Stimulated activated CD8-positive, alpha-beta memory T cell treated with anti-CD3 and anti-CD28 coated beads, Interleukin-2, amount 100 ng/mL, for 48 hours (primary cell): ENCODE measurements at places on chromosomes 7 and 10.

- DNase-seq, result no peak
Measured at GRCh38 chr10:86419101-86419500, 52.5 kb upstream of the GRID1 start.

- no peak for DNase-seq
Measured at GRCh38 chr7:48786951-48787350, 137.4 kb upstream of the CDC14C start.

GRCh38 chr7:112985377-112985987 is 101.1 kb downstream of the GPR85 start:
- no peak for DNase-seq

DNA sequence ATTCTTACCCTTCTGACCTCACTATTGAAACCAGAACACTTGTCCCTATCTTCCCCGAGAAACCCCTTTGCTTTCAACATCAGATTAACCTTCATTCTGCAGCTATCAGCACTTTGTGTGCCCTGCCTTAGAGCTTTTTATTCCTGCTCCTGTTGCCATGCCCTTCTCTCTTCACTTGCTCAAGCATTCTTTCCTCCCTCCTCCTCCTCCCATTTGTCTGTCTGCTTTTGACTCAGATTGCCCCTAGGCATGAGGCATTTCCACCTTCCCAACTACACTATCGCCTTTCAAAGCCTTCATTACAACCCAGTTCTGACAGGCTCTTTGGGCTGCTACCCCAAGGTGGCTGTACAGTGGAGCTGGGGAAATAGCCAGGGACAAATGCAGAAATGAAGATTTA is 143.3 kb downstream of the SLC25A13 start:
- DNase-seq, result no peak

DNA sequence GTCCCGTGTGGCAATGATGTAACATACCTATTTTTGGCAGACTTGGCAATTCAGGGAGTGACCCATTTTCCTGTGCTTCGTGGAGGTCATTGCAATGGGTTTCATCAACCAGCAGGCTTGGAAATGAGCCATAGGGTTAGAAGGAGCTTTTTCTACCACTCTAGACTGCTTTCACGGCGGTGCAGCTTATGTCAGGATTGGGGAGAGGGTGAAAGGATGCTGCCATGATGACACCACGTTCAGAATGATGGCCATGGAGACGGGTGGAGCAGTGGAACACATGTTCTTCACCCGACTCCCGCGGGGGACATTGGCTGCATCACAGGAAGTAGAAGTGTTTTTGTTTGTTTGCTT is 220.2 kb downstream of the EMX2 start:
- no peak for DNase-seq

DNA sequence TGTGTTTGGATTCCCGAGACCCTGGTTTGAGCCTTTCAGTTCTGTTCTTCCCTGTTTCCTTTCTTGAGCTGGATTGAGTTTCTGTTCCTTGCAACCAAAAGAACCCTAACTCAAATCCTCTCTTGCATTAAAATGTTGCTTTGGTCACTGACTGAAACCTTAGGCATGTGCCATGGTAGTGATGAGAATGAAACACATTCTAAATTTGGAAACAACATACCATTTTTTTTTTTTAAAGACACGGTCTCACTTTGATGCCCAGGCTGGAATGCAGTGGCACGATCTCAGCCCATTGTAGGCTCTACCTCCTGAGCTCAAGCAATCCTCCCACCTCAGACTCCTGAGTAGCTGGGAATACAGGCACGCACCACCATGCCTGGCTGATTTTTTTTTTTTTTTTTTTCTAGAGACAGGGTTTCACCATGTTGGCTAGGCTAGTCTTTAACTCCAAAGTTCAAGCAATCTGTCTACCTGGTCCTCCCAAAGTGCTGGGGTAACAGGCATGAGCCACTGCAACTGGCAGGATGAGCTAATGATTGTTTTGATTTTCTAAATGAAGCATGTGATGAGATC is 8.4 kb downstream of the THAP5 start:
- no peak for DNase-seq

- no peak for DNase-seq
Measured at GRCh38 chr10:75126277-75126676, 14.8 kb downstream of the SAMD8 start.

DNA sequence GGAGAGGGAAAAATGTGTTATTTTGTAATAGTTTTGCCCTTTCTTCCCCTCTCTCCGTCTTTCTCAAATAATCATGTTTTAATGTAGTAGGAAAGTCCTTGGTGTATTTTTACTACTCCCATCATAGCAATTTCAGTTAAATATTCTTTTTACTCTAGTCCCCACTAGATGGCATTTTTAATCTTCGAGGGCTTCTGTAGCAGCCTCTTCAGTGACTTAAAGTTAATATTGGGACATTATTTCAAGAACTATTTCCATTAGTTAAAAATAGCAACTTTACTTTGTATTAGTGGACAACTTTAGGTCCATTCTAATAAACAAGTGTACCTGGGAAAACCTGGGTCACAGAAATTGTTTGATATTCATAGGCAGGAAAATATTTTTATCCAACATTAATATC is 23.0 kb downstream of the EDRF1 start:
- DNase-seq, result no peak

DNA sequence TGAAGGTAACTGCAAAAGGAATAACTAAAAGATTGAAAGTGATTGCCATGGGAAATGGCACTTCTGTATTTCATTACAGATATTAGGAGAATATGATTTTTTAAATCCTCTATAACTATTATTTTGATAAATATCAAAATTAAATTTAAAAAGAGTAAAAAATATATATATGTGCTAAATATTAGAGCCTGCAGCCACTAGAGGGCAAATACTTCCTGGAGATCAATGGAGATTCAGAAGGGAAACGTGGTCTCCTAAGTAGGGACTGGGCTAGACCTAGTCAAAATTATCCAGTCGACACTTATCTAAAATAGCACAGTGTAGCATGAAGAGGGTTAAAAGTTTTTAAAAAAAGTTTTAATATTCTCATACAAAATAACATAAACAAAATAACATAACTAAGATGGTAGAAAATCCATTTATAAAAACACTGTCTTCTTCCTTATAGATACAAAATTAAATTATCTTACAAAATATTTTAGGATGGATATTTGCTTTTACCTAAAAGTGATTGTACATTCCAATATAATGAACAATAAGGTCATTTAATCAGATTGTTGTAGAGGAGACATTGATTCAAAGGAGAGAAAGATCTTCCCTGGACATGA is 434.3 kb downstream of the MDFIC start:
- DNase-seq, result no peak

DNA sequence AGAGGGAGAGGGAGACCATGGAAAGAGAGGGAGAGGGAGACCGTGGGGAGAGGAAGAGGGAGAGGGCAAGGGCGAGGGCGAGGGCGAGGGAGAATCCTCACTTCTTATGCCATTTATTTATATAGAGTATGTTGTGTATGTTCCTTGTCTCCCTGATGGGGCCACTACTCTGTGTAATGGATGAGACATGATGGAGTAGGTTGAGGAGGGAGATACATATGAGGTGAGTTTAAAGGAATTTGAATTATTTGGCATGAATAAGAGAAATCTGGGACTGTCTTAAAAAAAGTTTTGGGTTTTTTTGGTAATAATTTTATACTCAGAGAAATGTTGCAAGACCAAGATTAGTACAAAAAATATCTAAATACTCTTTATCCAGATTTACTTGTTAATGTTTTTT is 20.1 kb downstream of the CCSER2 start:
- DNase-seq, result no peak

DNA sequence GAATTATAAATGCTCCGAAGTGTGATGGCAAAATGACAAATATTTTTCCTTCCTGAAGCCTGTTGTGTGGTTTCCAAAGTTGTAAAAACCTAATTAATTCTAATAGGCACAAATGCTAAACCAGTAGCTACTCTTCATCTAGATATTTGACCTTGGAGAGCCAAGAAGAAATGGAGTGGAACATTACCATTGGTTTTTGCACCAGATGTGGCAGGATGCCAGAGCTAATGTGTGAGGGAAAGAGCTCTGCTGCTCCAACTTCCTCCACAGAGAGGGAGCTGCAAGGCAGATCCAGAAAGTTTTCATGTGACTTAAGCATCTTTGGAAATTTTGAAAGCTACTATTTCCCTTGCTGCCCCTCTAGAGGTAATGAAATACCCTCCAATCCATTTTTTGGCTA is 65.1 kb upstream of the HPS1 start:
- DNase-seq, result no peak

GRCh38 chr7:106247841-106248240 is 36.9 kb downstream of the NAMPT start:
- no peak for DNase-seq

DNA sequence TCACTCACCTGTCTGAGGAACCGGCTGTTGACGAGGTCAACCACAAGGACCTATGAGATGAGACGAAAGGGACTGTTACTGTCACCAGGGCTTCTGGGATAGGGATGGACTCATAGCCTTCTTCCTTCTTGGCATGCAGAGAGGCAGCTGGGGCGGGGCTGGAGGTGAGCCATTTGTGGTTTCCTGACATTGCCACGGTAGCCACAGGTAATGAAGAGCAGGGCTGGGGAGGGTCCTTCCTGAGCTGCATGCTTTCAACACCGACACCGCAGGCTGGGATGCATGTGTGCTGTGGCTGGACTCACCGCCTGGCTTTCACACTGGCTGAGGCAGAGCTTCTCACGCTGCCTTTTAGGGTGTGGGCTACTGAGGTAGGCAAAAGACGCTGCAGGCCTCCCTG is 46.4 kb upstream of the MKRN1 start:
- DNase-seq, result peak; percentile 4

GRCh38 chr10:51034769-51035168 is 39.5 kb upstream of the PRKG1 start:
- no peak for DNase-seq

DNA sequence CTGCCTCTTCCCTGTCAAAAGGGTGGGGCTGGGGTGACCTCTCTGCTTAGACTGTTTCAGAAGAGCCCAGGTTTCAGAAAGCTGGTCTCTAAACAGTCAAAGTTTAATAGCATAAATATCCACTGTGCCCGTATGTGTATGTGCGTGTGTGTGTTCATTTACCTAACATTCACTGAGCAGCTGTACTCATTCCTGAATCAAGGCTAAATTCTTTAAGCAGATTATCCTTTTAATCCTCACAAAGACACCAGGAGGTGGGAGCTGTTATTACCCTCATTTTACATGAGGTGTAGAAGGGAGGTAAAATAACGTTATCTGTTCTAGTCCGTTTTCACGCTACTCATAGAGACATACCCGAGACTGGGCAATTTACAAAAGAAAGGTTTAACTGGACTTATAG is 72.2 kb downstream of the RSU1 start:
- no peak for DNase-seq

GRCh38 chr7:73716318-73716890 is 3.1 kb downstream of the STX1A start:
- DNase-seq, result no peak

- no peak for DNase-seq
Measured at GRCh38 chr7:34078864-34079263, 173.5 kb downstream of the BMPER start.

- DNase-seq, result no peak
Measured at GRCh38 chr10:86033581-86033980, 333.0 kb downstream of the GRID1 start.

GRCh38 chr7:70855373-70855772 is 276.6 kb upstream of the GALNT17 start:
- DNase-seq, result no peak

DNA sequence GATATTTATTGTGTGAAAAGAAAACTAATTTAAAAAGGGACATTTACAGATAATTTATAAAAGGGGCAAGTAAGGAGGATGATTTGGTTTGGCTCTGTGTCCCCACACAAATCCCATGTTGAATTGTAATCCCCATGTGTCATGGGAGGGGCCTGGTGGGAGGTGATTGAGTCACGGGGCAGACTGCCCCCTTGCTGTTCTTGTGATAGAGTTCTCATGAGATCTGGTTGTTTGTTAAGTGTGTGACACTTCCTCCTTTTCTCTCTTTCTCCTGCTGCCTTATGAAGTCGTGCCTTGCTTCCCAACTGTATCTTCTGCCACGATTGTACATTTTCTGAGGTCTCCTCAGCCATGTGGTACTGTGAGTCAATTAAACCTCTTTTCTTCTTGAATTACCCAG is 171.0 kb upstream of the SEMA3E start:
- DNase-seq, result no peak

- no peak for DNase-seq
Measured at GRCh38 chr7:151491859-151492258, 27.8 kb downstream of the RHEB start.

GRCh38 chr10:112768121-112768520 is 181.9 kb upstream of the TCF7L2 start:
- no peak for DNase-seq

- DNase-seq, result no peak
Measured at GRCh38 chr7:26278770-26279169, 12.9 kb upstream of the SNX10 start.

GRCh38 chr7:33762911-33763306 is 142.4 kb upstream of the BMPER start:
- no peak for DNase-seq

GRCh38 chr10:97849103-97849686 is 448 bp upstream of the GOLGA7B start:
- DNase-seq, result no peak

- DNase-seq, result no peak
Measured at GRCh38 chr10:3417096-3417495, 244.5 kb upstream of the PITRM1 start.

DNA sequence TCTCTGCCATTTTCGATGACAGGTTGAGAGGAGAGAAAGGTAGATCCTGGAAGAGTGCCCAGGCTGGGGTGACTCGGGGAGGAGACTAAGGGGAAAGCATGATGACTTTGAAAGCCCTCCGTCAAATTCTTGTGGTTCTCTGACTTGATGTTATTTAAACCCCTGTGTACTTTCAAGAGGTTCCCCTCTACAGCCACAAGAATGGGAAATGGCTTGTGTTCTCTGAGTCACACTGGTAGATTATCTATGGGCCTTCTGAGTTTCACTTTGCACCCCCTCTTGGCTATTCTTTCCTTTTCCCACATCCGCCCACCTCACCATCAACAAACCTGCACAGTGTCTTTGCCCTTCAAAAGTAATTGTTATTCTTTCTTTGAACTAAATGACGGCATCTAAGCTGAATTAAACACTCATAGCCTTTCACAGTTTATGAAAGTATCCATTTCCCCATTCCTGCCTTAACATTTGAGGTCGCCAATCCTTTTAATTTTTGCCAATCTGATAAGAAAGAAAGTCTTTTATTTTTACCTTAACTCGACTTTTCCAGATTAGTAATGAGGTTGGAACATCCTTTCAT is 24.1 kb downstream of the PRF1 start:
- no peak for DNase-seq

GRCh38 chr7:101865031-101865430 is 47.6 kb downstream of the CUX1 start:
- no peak for DNase-seq

GRCh38 chr7:129559564-129559963 is 52.0 kb upstream of the NRF1 start:
- no peak for DNase-seq

DNA sequence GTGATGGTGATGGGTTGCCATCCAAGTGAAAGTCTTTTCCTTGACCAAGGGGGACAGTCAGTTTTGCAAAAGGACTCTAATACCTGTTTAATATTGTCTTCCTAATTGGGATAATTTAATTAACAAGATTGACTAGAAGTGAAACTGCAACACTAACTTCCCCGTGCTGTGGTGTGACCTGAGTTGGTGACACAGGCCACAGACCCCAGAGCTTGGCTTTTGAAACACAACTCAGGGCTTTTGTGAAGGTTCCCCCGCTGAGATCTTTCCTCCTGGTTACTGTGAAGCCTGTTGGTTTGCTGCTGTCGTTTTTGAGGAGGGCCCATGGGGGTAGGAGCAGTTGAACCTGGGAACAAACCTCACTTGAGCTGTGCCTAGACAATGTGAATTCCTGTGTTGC is 6.9 kb downstream of the PPIF start:
- no peak for DNase-seq
